HuH-7 (cell line): ENCODE measurements at places on chromosomes 5 and 9.

DNA sequence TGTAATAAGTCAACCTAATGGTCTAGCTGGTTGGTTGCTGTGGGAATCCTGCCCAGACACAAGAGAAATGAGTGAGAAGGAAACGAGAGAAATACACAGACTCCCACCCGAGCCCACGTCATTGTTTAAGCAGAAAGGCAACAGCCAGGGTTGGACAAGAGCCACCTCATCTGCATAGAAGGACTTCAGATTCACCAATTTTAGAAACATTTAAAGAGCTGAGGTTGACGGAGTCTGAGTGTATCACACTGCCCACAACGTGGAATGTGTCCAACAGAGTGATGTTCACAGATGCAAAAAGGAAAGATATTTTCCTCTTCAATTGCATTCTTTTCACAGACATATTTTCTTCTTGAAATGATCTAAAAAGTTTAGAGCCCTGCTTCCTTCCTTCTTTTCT is 349.5 kb downstream of the AGTPBP1 start:
- DNase-seq = no peak

GRCh38 chr5:68255305-68256120 is 40.0 kb downstream of the PIK3R1 start:
- DNase-seq = no peak

DNA sequence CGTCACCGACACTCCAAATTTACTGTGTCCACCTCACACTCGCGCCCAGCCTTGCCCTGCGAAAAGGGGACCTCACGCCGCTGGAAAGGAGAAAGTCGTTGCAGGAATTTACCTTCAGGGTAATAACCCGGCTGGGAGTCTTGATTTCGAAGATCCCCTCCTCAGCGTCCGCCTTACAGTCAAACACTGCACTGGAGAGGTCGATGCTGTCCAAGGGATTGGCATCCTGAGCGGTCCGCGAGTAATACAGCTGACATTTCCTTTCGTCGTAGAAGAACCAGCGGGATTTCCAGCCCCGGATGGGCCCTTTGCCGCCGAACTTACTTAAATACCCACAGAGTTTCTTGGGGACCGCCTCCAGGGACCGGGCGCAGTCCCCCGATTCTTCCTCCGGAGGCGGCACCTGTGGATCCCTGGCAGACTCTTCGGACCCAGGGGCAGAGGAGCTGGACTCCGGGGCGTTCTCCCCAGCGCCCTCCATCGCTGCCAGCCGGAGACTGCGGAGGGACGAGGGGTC is 330 bp downstream of the TBC1D2 start:
- DNase-seq = peak; percentile 39

DNA sequence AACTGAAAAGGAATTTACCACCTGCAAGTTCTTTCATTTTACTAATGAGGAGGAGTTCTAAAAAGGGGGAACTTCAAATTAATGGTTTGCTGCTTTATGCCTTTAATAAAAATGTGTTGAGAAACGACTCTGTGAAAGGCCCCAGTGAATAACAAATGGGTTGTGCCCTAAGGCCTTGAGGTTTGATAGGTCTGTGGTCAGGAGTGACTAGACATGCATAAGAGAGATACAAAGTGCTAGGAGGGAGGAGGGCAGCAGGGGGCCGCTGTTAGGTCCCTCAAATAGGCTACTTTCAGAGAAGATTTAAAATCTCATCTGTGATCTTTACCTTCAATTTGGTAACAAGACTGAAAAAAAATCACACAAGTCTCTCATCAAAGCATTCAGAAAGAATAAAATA is 58.3 kb downstream of the FAM81B start:
- DNase-seq = no peak

DNA sequence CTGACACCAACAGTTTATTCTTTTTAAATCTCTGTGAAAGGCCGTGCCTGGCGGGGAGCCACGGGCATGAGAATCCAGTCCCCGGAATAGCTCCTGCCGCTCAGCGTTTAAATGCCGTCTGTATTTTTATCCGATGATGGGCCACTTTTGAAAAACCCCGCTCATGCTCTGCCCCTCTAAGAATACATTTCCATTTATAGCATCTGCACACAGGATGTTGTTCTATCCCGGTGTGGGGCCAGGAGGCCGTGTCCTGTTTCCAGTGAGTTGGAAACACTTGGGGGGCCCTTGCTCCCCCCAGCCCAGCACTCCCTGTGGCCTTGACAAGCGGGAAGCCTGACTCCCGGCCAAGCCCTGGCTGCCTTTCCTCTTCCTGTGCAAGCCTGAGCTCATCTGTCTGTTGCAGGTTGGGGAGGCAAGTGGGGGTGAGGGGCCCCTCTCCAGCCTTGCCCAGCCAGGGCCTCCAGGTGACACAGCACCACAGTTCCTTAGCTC is 39.0 kb downstream of the ERGIC1 start:
- no peak for DNase-seq

DNA sequence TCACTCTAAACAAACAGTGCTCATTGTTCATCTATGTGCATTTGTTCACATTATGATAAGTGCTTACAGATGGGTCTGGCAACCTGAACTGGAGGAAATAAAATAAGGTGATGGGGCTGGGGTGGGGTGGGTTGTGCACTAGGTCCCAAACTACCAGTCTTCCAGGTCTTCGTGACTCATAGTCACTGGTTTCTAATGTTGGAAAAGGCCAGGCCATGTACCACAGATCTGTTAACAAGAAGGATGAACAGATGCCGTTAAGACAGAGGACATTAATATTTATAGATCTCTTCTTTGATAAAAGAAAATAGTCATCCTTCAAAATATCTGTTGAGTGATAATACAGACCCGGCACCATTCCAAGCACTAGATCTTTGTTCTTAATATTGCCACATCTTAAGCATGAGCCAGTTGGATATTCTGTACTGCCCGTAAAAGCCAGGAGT is 71.4 kb upstream of the STARD4 start:
- no peak for DNase-seq

- no peak for DNase-seq
Measured at GRCh38 chr9:106500171-106500570, 362.8 kb upstream of the ZNF462 start.

DNA sequence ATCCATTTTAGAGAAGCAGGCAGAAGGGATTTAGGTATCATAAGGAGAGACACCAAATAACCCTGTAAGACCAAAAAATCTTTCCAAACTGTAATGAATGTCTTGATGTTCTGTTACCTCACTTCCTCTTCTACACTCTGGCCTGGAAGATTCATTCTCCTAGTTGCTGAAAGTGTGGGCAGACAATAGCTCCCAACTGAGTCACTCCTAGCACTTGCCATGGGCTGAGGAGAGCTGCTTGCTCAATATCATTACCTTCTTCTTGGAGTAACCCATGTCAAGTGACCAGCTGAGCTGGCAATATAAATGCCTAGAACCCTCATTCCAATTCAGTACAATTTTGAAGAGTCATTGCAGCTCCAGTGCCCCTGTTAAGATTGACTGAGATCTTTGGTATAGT is 1985.5 kb upstream of the CDH6 start:
- DNase-seq = no peak

DNA sequence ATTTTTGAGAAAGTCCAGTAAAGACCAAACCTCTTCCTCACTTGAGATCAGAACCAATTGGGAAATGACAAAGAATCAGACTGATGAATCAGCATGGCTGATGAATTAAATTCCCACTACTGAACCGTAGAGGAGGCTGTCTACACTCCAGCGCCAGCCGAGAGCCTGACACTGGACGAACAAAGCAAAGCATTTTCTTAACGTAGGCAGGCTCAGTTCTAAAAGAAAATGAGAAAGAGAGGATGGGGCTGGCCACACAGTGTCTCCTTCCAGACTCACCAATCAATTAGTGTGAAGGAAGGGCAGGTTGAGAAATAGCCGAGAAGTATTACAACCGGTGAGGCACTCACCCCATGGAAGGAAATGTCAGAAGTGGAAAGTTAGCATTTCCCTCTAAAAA is 49.4 kb downstream of the ITGA1 start:
- DNase-seq = no peak

DNA sequence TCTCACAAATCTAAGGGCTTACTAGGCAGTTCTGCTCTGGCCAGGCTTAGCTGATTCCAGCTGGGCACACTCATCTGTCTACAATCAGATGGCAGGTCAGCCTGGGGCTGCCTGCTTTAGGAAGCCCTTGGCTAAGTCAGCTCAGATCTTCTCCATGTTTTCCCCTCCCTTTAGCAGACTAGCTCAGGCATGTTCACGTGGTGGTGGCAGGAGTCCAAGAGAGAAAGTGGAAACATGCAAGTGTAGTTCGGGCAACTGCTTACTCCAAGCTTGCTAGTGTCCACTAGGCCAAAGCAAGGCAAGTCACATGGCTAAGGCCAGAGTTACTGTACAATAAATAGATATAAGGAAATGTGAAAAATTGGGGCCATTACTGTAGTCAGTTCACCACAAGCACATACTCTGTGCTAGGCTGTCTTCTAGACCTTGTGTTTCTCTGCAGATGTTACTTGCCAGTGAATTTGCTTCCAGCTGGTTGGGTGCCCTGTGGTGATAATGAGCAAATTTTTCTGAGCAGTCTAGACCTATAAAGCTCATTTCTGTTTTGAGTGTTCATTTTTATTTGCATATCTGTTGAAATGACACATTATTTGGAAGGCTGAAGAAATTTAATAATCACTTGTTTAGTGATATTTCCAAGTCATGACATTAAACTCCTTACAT is 38.3 kb downstream of the RECK start:
- DNase-seq = no peak

DNA sequence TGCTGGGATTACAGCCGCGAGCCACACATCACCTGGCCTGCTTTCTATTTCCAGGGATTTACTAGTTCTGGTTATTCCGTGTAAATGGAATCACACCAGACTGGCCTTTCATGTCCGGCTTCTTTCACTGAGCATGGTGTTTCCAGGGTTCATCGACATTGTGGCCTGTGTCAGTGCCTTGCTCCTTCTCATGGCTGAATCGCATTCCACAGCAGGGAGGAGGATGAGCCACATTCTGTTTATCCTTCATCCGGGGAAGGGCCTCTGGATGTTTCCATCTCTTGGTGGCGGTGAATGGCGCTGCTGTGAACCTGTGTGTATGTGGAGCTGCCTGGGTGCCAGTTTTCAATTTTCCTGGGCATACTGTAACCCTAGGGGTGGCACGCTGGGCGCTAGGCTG is 58.7 kb upstream of the RNU6ATAC start:
- no peak for DNase-seq

GRCh38 chr9:26219961-26220360 is 541.7 kb upstream of the TUSC1 start:
- no peak for DNase-seq

- DNase-seq = no peak
Measured at GRCh38 chr9:126283799-126284465, 42.7 kb upstream of the MVB12B start.

- DNase-seq = no peak
Measured at GRCh38 chr9:82081496-82081895, 92.9 kb downstream of the SPATA31D1 start.

GRCh38 chr9:38215465-38215864 is 146.4 kb upstream of the SHB start:
- DNase-seq = no peak

- no peak for DNase-seq
Measured at GRCh38 chr5:128695791-128696530, 157.9 kb upstream of the FBN2 start.

- no peak for DNase-seq
Measured at GRCh38 chr5:6545036-6545693, 87.7 kb downstream of the NSUN2 start.

DNA sequence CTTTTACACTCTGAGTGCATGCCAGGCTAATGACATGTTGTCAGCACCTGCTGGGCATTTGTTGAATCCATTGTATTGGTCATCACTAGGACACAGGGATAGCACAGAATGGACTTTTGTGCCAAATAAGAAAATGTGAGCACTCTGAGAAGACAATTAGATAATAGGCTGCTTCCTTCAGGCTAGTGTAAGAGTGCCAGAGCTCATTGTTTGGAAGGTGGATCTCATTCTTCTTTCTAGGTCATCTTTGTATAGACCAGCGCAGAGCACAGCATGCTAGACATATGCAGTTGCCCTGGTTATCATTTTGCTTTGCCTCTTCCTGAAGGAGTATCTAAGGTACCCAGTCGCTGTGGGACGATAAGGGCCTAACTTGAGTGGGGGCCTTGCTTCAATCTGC is 493.4 kb upstream of the COX7C start:
- no peak for DNase-seq

DNA sequence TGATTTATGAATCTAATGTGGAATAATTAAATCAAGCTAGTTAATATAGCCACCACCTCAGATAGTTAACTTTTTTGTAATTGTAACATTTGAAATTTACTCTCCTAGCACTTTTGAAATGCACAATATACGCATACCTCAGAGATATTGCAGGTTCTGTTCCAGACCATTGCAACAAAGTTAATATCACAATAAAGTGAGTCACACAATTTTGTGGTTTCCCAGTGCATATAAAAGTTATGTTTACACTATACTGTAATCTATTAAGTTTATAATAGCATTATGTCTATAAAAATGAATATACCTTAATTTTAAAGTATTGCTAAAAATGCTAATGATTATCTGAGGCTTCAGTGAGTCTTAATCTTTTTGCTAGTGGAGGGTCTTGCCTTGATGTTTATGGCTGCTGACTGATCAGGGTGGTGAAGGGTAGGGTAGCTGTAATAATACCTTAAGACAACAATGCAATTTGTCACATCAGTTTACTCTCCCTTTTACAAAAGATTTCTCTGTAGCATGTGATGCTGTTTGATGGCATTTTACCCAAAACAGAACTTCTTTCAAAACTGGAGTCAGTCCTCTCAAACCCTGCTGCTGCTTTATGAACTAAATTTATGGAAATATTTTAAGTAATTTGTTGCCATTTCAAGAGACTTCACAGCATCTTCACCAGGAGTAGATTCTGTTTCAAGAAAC is 235.1 kb upstream of the ADAMTSL1 start:
- no peak for DNase-seq

GRCh38 chr5:74851684-74852353 is 14.4 kb downstream of the FAM169A start:
- DNase-seq = no peak

DNA sequence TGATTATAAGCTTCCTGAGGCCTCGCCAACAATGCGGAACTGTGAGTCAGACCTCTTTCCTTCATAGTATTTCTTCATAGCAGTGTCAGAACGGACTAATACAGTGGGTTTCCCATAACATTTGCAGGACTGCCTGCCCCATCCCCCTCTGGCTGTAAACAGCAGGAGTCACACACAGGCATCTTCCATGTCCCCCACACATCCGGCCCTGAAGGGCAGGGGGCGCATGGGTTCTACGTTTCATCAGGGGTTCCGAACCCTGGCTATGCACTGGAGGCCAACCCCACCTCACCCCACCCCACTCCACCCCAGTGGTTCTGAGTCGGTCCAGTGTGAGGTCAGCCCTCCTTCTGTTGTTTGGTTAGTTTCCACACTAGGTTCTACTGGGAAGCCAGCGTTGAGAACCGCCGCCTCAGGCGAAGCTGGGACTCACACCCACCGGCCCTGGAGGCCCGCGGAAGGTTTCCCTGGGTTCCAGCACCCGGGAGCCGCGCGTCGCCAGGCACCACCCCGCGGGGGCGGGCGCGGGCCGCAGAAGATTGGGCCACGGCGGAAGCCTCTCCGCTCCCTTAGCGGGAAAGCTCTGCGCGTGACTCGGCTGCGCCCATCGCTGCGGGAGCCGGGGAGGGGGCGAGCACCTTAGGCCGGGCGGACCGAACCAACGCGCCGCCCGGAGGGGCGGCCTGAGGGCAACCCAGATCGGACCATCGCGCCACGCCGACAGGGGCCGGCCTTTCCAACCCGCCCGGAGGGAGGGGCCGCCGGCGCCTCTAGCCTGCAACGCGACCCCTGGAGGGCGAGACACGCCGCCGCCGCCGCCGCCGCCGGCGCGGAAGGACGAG is at the start of gene RUSC2:
RUSC2 (plus strand) TSS at position 799 of the 842 bp plus-strand sequence. CDS start 56,411 bp downstream, outside the sequence.
- DNase-seq = peak; percentile 65
